Activated CD8-positive, alpha-beta memory T cell treated with anti-CD3 and anti-CD28 coated beads for 1 hour (primary cell): ENCODE measurements at places on chromosomes 7 and 10.

DNA sequence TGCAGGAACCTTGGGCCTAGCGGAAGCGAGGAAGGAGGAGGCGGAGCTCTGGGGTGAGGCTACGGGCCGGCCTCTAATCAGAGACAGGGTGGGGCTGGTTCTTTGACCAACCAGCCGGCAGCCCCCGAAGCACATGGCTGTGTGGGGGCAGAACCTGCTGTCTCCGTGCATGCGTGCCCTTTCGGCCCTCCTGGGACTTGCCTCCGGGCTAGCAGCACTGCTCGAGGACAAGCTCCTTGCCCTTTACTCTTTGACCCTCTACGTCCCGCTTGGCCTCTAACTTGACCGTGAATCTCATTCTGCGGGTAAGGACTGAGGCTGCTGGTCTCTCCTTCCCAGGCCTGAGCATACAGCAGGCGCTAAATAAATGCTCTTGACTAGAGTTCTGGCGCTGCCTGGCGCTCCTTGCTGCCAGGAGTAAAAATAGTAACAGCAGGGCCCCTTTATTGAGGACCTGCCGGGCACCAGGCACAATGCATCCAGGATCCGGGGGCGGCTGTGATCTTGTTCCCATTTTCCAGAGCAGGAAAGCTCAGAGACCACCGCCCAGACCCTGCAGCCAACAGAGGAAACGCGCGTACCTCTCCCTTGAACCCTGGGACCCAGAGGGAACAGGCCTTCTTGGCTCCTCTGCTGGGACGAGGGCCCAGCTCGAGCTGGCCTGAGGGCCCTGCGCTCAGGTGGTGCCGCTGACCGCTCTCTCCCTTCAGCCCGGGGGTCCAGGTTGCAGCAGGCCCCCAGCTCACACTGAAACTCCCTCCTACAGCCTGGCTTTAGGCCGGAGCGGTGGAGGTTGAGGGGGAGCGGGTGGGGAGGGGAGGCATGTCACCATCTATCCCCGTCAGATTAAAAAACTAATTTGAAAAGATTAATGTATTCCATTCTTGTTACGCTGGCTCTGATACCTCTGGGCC lies 2.7 kb upstream of the COMTD1 start:
- DNase-seq: no peak

- DNase-seq: no peak
Measured at GRCh38 chr7:18505870-18506460, 10.4 kb downstream of the HDAC9 start.

DNA sequence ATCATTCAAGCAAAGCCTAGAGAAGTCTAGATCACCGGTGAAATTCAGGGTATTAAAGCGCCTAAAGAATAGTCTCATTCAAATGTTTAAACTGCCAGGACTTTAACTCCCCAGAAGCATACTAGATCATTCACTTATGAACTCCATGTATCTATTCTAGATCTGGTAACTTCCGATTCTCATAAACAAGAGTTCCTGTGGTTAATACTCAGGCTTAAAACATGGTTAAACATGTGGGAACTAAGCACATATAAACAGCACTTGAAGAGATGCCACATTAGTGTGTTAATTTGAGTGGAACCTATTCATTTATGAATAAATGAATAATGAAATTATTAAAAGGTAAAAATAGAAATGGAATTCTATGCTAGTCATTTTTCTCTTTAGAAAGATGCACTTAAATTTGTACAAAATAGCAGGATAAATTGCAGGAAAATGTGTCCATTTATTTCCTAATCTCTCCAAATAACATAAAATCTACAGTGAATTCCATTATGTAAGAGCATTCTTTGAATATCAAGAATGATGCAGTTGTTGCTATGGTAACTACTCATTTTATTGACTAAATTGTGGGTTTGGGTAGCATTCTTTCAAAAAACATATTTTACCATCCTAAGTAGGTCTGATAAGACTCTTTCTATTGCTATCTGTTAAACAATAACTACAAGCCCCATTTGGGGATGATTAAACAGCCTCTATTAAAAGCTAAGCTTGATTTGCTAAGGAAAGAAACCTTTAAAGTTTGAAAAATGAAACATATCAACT lies 147.6 kb upstream of the TMEM168 start:
- no peak for DNase-seq

- DNase-seq: no peak
Measured at GRCh38 chr7:150731916-150732315, 5.3 kb upstream of the GIMAP5 start.

- no peak for DNase-seq
Measured at GRCh38 chr7:143176128-143176527, 7.1 kb upstream of the TAS2R39 start.

- no peak for DNase-seq
Measured at GRCh38 chr7:90668992-90669391, 72.9 kb downstream of the CDK14 start.

DNA sequence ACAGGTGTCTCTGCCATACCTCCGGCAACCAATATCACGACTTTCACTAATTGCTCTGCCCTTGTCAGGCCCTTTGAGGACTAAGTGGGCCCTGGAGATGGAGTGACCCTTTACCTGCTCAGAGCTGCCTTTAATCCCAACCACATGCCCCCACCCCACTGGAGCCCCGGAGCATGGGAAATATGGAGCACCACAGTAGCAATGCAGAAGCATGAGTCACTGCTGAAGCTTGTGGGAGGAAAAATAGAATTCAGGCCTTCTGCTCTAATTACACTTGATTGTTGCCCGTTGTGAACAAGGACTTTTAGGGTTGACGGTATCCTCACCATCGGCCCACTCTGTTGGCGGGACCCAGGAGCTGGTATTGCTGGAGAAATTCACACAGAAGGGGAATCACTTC lies 52.5 kb upstream of the FRMD4A start:
- DNase-seq: no peak

DNA sequence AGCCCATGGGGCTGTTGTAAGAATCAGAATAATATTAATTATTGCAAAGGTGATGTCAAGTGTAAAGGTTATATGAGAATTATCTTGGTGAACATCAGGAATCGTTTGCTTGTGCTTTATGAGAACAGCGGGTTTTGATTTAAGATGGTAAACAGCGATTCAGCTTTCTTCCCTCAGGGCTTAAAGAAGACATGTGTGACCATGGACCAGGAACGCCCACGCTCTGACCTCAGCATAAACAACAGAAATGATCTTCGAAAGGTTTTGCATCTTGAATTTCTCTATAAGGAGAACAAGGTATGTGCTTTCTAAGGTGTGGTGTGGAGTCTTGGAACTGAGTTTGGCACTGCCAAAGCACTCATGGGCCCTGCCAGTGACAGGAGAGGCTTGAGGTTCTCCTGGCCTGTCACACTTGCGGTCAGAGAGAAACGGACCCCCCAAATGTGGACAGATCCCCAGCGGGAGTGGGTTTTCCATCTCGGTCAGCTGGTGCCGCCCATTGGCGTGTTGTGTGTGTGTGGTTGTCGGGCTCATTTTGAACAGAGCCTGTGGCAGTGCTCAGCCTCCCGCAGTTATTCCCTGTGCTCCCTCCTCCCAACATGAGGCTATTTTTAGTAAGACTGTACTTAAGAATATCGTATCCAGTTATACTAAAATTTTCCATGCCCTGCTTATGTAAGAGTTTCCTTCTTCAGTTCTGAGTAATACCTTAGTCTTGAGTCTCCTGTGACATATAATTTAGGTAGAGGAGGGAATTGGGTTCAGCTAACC lies 7.2 kb downstream of the MINDY4 start:
- no peak for DNase-seq

DNA sequence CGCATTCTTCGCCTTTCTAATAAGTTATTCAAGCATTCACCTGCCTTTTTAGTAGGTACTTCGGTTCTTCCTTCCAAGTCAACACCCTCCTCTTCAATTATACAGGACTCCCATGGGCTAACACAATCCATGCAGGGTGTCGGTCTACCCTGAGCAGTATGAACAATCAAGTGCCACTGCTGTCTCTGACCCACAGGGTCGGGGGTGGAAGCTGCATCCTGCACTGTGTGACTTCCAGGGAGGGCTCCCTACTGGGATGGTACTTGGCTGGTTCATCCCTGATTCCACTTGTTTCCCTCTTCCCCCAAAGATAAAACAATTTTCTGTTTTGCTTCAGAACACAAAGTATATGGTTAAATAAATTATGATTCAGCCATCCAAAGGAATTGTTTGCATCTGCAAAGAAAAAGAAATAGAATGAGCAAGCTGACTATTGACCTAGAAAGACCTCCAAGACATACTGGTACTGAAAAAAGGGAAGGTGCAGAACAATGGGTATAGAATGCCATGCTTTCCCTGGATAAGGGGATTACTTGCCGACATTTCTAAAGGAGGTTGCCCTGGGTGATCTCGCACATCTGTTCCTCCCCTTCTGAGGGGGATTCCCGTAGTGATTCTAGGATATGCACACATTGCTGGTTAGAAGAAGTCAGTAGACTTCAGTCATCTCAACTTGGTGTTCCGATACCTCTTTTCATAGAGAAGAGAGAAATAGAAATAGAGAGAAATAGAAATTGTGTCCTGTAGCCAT lies 89.1 kb upstream of the AGR3 start:
- DNase-seq: no peak

GRCh38 chr10:110646417-110647135 lies 2.4 kb downstream of the RBM20 start:
- DNase-seq: no peak

- DNase-seq: no peak
Measured at GRCh38 chr10:566241-566885, 123.1 kb downstream of the DIP2C start.

DNA sequence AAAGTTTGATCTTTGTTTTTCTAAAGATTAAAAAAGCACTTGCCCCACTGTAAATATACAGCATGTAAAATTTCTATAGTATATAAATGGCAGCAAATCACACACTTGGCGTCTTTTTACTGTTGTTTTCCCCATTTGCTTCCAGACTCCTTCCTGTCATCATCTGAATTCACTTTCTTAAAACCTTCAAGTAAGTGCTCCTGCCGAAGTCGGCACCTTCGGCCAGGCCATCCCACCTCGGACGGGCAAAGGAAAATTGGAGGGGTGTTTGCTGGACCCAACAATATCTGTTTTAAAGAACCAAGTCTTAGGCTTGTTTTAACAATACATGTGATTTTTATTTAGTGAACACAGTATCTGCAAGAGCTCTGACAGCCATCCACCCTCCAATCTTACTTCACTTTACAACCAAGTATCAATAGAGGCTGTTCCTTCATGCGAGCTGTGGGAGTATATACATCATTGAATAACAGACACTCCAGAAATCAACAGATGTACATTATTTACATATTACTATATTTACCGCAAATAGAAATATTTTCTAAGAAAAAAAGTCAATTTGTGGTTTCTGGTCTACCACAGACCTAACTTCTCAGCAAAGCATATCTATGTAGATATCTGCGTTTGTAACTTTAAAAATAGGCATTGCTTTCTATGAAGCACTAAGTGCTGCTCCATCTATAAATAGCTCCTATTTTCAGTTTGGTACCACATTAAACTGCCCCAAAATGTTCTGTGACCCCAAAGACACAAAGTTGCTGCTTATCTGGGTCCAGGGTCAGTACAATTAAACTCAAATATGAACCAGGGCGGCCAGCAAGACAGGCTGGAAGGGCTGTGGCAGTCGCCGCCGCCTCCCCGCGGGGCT lies 110.7 kb downstream of the CYTH3 start:
- DNase-seq: no peak

DNA sequence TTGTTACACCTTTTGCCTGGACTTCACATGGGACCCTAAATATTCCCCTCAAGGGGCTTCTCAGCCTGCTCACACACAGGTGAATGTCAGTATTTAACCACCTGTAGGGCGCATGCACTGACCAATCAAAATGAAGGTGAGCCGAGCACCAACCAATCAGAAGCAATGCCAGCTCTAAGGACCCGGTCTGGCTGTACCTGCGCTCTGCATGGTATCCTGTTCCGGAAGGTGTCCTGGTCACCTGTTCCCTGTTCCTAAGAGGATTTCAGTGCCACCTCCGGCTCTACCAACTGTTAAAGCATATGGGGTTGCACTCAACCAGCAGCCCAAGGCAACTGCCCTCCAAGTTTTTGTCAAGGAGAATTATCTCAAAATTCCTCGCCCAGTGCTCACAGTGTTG lies 18.4 kb upstream of the CALN1 start:
- no peak for DNase-seq

GRCh38 chr10:48456808-48457761 lies 147.8 kb downstream of the ARHGAP22 start:
- no peak for DNase-seq

- no peak for DNase-seq
Measured at GRCh38 chr7:7317850-7318249, 135.5 kb downstream of the C1GALT1 start.

DNA sequence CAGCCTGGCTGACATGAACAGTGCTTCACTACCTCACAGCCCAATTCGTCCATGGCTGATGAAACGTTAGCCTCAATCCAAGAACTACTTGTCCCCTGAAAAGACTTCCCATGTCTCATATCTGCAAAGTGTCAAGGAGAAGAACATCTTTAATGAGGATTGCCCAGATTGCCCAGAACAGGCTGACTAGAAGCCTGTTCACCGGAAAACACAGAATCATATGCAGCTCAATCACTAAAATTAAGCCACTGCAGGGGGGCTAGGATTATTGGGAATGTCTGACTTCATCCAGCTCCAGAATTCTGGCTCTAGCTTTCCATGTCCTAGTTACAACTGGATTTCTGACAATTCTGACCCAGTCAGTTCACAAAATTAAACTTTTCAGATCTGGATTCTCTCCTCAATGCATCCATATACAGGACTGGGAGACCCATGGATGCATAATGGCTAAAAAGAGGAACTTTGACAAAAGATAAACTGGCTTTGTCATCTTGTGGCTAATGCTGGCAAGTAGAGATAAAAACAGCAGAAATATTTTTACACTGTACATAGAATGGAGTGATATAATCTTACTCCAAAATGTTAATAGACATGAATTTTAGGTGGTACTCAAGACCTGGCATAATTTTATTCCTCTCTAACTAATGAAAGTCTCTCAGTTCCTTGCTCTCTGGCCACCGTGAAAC lies 467.0 kb upstream of the POT1 start:
- no peak for DNase-seq

- no peak for DNase-seq
Measured at GRCh38 chr10:111703986-111704385, 479.6 kb downstream of the GPAM start.

- no peak for DNase-seq
Measured at GRCh38 chr10:44911081-44911540, at the start of gene TMEM72. Gene TMEM72, plus strand, starts transcription at chr10:44911337. Its CDS starts 176 bp downstream, at chr10:44911513.

- no peak for DNase-seq
Measured at GRCh38 chr10:75851580-75852345, 420.3 kb downstream of the LRMDA start.

- no peak for DNase-seq
Measured at GRCh38 chr7:116598278-116598677, 73.4 kb downstream of the CAV1 start.
